ENCODE measurements at places on chromosomes 3 and 15.

- peak; percentile 24 for DNase-seq
Measured at GRCh38 chr3:18580268-18580667, 155.1 kb upstream of the SATB1 start.

- DNase-seq, result no peak
Measured at GRCh38 chr15:41919201-41919820, 25.5 kb upstream of the SPTBN5 start.

DNA sequence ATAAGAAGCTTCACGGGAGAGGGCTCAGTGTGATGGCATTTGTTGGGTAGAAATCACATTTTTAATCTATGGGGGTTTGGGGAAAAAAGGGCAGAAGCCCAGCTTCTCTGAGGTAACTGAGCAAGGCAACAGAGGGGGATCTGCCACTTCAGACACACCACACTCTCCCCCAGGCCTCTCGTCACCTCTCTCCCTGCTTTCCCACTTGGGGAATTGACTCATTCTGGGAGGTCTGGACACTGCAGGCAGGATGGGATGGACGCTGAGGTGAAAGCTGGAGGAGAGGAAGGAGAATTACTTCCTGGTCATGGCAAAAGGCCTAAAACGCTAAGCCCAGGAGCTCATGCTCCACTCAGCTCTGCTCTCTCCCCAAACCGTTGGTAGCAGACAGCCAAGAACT is 33.2 kb downstream of the MYO5C start:
- DNase-seq, result no peak

DNA sequence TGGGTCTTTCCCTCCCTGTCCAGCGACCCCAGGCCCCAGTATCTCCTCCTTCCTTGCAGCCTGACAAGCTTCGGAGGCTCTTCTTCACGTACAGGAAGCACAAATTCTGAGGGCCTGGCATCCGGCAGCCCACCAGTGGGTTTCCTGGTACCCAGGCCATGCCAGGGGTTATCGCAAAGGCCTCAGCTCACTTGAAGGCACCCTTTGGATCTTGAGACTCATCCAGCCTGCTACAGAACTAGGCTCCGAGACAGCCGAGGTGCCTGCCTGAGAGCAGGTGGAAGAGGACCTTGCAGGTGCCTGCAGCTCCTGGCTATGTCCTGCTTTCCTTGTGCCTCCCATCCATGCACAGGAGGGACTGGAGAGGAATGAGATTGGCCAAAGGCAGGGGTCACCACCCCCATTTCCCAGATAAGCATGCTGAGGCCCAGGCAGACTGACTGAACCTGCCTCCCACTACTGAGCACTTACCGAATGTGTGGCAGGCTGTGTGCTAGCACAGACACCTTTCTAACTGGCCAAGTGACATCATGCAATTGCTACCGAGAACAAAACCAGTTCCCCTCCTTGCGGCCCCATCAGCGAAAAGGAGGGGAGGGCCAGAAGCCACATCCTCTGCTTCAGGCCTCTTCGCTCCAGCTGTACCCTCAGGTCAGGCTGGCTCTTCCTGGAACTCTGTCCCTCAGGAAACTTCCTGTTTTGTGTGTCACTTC is 11.2 kb downstream of the SH2D7 start:
- DNase-seq, result no peak

- DNase-seq, result no peak
Measured at GRCh38 chr3:188137051-188137450, 16.9 kb upstream of the LPP start.

GRCh38 chr15:56817321-56818080 is 84.2 kb upstream of the ZNF280D start:
- no peak for DNase-seq

- DNase-seq, result no peak
Measured at GRCh38 chr3:4996771-4997291, 17.6 kb downstream of the BHLHE40 start.

DNA sequence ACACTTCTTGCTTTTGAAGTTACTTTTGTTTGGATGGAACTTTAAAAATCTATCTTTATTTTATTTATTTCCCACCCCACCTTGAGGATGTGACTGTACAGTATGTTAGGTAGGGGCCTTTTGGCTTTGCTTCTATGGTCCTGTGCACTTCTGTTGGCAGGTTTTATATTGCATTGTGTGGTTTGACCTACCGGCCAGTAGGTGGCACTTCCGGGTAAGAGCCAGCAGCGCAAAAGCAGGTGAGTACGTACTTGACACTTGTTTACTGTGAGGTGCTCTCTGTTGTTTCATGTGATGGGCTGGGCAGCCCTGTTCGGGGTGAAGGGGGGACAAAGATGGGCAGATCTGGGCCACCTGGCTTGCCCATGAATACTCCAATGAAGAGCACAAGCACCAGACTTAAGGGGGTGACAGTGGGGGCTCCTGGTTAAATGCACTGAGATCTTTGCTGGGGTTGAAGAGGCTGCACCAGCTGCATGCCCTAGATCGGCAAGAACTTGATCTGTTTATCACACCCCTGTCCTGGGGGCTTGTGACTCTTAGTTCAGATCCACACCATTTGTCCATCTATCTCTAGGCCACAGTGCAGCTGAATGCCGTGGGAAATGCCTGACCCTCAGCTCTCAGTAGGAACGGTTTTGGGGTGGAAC is 131.6 kb downstream of the NLGN1 start:
- no peak for DNase-seq
